ENCODE measurements at places on chromosomes 1 and 21. TPM values are rescaled to one million over a fixed set of nuclear protein-coding genes. Genes with fewer than 3 reads are reported as not detected.

Gene RNF19B
- total RNA-seq, result 18.5 TPM

Gene PPP1R12B
- 2.2 TPM for total RNA-seq

Gene TEDDM1
- total RNA-seq, result not detected

Gene GFI1
- 0.20 TPM for total RNA-seq

Gene MPL
- 0.22 TPM for total RNA-seq

Gene MXRA8
- 0.25 TPM for total RNA-seq

Gene COP1
- 27.4 TPM for total RNA-seq

Gene ARHGEF10L
- 6.1 TPM for total RNA-seq

Gene SPOCD1
- 3.9 TPM for total RNA-seq

Gene IQGAP3
- 17.9 TPM for total RNA-seq

Gene TNFRSF9
- total RNA-seq, result 2.9 TPM

Gene TARBP1
- total RNA-seq, result 10.7 TPM

Gene TNFRSF1B
- 0.51 TPM for total RNA-seq

Gene OR2M3
- not detected for total RNA-seq

Gene F3
- total RNA-seq, result 8.1 TPM

Gene ABCD3
- 26.0 TPM for total RNA-seq

Gene EPHA10
- total RNA-seq, result 1.3 TPM

Gene AZIN2
- 0.93 TPM for total RNA-seq

Gene OR2T29
- not detected for total RNA-seq

Gene OR10J1
- total RNA-seq, result not detected

Gene CR1L
- total RNA-seq, result not detected

Gene PPIAL4G
- not detected for total RNA-seq

Gene GJB3
- 14.5 TPM for total RNA-seq

Gene PLA2G2A
- total RNA-seq, result not detected

Gene CELA3A
- total RNA-seq, result not detected

Gene UBR4
- 114 TPM for total RNA-seq

Gene FAM78B
- total RNA-seq, result 0.24 TPM

Gene DMRTB1
- not detected for total RNA-seq

Gene ABCG1
- 2.9 TPM for total RNA-seq

Gene NGF
- 1.3 TPM for total RNA-seq

Gene KLF17
- 0.43 TPM for total RNA-seq

Data from A549 treated with Hydrocortisone at 1 μM for 4 hours (cell line).